ENCODE measurements at places on chromosomes 13 and 19. TPM values are rescaled to one million over a fixed set of nuclear protein-coding genes. Genes with fewer than 3 reads are reported as not detected.
A peak's percentile ranks its signal among the peaks of the same experiment; 100 is the strongest.

DNA sequence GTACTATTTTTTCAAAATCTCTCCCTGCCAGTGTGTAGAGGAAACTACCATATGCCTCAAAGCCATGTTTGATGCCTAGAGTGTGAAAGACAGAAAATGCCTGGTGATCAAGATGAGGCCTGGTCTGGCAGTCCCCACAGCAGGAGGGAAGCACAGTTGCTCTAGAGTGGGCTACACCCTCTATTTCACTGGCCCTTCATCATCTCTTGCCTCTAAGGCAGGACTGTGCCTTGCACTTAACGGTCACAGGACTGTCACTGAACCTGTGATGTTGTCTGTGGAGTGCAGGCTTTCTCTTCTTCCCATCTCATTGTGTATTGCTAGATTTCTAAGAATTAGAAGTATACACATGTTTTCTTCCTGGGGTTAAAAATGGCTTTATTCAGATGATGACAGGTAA lies 16.3 kb downstream of the POLR1D start:
- no peak for DNase-seq

DNA sequence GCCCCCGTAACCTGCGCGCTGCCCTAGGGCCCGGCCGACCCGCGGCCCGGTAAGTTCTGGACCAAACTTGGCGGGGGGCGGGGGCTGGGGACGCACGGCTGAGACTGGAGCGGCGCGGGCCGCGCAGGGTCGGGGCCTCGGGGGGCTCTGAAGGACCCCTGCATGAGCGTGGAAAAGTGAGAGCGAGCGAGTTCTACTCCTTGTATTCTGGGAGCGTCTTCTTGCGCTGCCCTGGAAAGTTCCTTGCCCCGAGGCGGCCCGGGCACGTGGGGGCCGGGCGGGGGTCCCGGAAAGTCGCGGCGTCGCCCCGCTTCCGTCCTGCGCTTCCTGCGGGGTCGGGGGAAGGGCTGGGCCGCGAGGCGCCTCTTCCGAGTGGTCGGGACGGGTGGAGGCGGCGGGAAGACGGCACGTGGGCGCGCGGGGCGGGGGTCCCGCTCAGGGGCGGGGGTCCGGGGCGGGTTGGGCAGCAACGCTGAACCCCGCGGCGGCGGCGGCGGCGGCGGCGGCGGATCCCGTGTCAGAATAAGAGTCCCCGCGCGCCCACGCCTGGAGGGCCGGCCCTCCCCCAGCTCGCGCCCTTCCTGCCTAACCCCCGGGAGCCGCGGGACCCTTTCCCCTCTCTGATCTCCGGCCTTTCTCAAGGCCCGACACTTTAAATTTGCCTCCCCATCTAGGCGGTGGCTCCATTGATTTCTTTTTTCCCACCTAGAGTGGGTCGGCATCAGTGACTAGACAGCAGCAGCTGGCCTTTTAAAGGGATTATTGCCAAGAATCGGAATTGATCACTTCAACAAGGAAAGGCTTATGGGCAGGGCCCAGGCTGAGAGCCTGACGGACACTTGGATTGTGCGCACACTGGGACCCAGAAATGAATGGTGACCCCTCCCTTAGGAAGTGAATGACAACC lies 749 bp downstream of the GATAD2A start:
- DNase-seq = peak; percentile 58

The SYNGR4 gene
- total RNA-seq = not detected

GRCh38 chr19:2302319-2303210 lies 5.4 kb downstream of the LINGO3 start:
- DNase-seq = peak; percentile 57

The C19orf73 gene
- total RNA-seq = 0.96 TPM

Data from heart right ventricle (tissue), 16 donors.